ENCODE measurements at places on chromosomes 16 and 17.

- DNase-seq = no peak
Observed at GRCh38 chr16:11296706-11297491, 15.8 kb upstream of the PRM1 start.

DNA sequence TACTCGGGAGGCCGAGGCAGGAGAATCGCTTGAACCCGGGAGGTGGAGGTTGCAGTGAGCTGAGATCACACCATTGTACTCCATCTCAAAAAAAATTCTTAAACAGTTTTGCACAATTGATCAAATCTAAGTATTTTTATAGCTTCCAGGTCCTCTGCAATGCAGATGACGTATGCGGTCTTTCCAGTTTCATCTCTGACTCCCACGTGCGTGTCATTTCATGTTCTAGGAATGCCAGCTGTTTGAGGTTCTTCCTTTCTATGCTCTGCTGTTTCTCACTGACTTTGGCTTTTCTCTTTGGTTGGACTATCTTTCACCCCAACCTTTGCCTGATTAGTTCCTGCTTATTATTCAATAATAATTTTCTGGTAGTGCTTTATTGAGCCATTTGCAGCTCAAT is 16.2 kb downstream of the CHP2 start:
- DNase-seq = no peak

GRCh38 chr16:20671903-20672302 is 25.6 kb downstream of the ACSM1 start:
- DNase-seq = no peak

DNA sequence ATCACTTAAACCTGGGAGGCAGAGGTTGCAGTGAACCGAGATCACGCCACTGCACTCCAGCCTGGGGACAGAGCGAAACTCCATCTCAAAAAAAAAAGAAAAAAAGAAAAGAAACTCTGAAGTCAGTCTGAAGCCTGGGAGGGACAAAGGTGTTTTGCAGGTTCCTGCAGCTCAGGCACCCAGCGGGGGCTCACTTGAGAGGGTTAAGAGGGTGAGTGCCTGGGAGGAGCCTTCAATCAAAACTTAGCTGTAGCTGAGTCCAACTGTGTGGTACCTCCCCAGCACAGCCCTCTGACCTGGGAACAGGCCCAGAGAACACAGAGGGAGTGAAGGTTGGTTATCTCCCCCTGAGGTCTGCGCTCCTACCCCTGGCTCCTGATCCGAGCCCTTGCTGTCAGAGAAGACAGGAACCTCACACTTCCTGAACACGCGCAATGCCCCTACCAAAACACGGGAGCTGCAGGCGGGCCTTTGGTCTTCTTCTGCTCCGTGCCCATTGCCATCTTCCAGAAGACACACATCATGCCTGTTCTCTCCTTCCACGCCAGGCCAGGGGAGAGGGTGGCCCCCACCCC is 20.4 kb upstream of the ZC3H18 start:
- DNase-seq = no peak

GRCh38 chr16:9007177-9007794 is 43.6 kb upstream of the USP7 start:
- DNase-seq = no peak

GRCh38 chr17:16328997-16329396 is 24.3 kb downstream of the CENPV start:
- DNase-seq = no peak

GRCh38 chr16:5044011-5044540 is 10.3 kb upstream of the NAGPA start:
- DNase-seq = no peak

- DNase-seq = no peak
Observed at GRCh38 chr17:29257756-29258155, 11.1 kb downstream of the CRYBA1 start.

GRCh38 chr17:68461589-68461988 is 4.3 kb upstream of the WIPI1 start:
- DNase-seq = no peak

- no peak for DNase-seq
Observed at GRCh38 chr16:75225092-75225491, 6.3 kb downstream of the CTRB1 start.

DNA sequence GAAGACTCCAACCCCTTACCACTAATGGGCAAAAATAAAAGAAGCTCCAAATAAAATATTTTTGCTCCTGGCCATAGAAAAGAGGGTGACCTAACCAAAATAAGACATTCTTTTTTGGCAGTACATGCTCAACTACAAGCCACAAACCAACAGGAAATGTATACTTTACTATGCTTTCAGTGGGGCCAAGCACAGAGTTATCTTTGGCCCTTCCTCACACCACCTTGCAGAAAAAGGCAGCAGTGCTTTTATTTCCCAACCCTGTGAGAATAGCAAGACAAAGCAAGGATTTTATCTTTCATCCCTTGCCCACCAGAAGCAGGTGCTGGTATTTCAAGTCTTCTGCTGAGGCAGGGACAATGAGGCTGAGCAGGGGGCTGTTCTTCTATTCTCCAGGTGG is 1493.1 kb downstream of the CDH11 start:
- no peak for DNase-seq

GRCh38 chr16:15545544-15545943 is 97.4 kb downstream of the MARF1 start:
- no peak for DNase-seq

DNA sequence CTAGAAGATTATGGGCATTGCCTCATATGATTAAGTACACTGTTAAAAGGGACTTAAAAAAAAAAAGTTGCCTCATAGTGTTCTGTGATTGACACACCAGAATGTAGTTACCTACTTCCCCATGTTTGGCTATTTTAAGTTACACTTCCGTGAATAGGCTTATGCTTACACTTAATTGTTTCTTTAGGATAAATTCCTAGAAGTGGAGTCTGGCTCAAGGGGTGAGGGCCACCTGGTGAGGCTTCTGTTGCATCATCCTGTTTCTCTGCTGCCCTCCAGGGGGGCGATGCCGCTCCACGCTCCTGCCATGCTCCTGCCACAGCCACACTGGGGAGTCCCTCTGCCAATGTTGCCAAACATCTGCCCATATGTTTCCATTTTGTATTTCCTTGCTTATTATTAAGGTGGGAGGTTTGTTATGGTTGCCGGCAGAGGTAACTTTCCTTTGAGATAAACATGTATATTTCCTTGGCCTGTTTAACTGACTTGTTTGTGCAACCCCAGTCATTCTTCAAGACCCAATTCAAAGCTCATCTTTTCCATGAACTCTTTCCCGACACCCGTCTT is 73.1 kb downstream of the KSR1 start:
- no peak for DNase-seq

DNA sequence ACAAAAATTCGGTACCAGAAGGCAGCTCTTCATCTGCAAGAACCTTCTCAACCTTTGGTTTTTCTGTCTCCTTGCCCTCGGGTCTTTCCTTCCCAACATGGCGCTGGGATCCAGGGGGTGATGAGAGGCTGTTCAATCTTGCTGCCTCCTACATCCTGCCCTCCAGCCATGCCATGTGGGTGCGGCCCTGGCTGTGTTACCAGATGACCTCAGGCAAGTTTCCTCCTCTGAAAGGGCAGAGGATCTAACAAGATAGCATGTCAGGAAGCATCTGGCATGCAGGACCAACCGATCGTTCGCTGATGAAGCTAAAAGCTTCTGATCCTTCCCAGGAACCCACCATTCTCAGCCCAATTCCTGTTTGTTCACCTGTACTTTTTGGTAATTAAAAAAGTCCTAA is 36.8 kb upstream of the BCAR1 start:
- DNase-seq = no peak

GRCh38 chr17:35944151-35944550 is 638 bp upstream of the LYZL6 start:
- no peak for DNase-seq

DNA sequence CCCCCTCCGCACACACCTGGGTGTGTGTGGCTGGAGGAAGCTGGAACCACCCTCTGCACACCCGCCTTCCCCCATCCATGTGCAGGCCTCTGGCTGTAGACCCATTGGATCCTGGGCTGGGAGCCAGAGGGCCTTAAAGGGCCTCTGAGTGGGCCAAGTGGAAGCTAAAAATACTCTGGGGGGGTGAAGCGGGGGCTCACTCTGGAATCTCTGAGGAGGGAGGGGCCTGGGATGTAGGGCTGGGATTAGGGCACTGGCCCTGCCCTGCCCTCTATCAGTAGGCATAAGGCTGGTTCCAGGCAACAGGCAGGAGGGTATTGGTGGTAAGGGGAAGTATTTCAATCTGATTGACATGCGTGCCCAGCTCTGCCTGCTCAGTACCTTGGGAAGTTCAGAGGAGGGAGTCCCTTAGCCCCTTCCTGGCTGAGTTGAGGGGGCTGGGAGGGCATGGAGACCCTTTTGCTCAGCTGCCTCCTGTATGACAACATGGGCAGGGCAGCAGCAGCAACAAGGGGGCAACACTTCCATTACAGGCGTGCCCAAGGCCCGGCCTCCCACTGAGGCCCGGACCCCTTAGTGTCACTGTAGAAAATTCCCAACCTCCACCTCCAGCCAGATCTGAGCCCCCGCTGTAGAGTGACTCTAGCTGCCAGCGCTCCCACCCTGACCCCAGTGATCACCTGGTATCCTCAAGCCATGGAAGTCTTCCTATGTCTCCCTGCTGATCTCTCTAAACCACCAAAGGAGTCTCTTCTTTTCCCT is 5.2 kb downstream of the ITGA3 start:
- no peak for DNase-seq

- DNase-seq = no peak
Observed at GRCh38 chr16:68083861-68084503, 1.2 kb upstream of the NFATC3 start.

GRCh38 chr16:73526011-73526804 is 478.3 kb upstream of the ZFHX3 start:
- DNase-seq = no peak

DNA sequence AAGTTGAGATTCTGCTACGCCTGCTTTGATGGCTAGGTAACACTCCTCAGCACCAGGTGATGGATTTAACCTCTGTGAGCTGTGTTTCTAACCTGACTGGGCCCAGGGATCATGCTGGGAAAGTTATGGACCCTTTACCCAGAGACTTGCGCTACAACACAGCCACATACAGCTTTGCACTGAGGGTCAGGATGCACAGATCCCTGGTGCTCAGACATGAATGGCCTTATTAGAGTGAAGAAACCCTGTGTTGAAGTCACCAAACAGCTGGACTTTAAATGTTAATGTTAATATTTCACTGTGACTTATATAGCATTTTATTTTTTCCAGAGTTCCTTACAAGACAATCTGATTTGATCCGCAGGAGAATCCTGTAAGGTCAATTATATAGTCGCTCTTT is 114.3 kb downstream of the MSI2 start:
- no peak for DNase-seq

DNA sequence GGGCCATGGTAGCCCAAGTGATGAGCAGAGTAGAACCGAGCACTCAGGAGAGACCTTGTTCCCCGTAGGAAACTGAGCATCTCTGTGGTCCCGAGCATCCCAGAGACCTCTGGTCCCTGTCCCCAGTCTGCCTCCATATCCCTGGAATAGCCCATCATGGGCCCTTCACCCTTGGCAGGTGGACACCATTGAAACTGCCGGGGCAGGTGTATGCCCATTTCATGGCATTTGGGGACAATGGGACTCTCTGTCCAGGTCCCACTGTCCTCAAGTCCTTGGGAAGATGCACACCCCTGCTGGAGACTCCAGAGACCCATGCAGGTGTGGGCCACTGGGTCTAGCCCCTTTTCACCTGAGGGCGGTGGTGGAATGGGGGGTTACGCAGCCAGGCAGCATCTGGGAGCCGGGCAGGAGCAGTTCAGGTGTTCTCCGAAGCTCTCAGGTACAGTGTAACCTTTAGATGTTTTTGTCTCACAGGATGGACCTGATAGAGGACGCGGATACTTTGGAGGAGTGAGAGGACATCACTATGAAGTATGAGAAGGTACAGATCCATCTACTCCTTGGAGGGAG is 75.9 kb downstream of the GOSR1 start:
- no peak for DNase-seq

GRCh38 chr17:75504347-75505151 is 10.8 kb downstream of the CASKIN2 start:
- no peak for DNase-seq

DNA sequence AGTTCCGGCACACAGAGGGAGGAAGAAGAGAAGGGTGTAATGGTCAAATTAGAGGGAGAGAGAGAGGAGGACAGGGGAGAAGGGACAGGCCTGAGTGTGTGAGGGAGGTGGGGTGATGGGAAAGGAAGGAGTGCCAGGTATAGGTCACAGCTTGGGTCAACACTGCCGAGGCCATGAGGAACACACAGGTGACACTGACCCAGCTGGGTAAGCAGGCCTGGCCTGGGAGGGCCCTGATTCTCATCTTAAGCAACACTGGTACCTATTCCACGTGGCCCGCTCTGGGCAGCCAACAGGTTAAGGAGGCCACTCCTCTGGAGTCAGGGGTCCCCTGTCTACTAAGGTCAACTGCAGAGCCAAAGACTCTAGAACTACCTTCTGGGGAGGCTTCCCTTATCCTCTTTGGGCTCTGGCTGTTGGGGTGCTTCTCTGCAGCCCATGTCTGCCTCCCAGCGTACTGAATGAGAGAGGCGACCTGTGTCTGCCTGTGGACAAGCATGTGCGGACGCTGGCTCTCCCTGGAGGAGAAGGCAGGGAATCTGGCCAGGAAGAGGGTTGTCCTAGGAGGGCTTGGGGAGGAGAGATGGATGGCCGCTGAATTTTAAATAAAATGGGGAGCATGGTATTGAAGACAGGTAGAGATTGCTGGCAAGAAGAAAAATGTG is 57.6 kb downstream of the RGS9 start:
- DNase-seq = no peak

- DNase-seq = no peak
Observed at GRCh38 chr17:40699853-40700252, 3.7 kb downstream of the KRT24 start.

DNA sequence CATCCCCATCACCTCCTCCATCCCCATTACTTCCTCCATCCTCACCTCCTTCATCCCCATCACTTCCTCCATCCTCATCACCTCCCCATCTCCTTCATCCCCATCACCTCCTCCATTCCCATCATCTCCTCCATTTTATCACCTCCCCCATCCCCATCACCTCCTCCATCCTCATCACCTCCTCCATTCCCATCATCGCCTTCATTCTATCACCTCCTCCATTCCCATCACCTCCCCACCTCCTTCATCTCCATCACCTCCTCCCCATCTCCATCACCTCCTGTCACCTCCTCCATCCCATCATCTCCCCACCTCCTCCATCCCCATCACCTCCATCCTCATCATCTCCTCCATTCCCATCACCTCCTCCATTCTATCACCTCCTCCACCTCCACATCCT is 116.4 kb downstream of the SEC14L1 start:
- DNase-seq = no peak

DNA sequence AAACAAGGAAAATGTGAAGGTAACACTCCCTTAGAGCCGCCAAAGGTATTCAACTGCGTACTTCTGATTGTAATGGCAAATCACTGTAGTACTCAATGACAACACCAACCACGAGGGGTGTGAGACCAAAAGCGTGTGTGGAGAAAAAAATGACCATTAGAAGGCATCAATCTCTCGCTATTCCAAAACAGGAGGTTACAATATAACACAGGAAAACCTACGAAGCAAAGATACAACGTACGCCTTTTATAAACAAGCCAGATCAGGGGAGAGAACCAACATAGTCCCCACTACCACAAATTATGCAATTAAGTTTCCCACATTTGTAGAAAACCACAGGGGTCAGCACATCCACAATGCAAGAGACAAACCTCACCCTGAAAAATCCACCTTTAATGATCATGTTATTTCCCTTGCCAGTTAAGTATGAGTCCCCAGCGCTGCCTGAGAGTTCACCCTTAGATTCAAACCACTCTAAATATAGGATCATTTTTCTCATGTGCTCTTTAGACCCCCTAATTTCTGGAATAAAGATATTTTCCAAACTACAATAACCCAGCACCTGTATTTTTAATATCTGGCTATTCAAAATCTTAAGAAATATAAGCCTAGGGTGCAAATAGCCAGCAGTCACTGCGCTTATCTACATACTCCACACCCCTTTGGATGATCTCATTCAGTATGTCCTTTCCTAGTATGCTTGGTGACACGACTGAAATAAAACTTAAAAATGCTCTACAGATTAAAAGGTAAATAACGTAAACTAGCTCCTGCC is 12.4 kb downstream of the TEX14 start:
- no peak for DNase-seq

Data from stimulated activated CD8-positive, alpha-beta memory T cell treated with anti-CD3 and anti-CD28 coated beads, Interleukin-7, amount 100 ng/mL, for 4 hours (primary cell).